ENCODE measurements at places on chromosomes 5 and 9.

DNA sequence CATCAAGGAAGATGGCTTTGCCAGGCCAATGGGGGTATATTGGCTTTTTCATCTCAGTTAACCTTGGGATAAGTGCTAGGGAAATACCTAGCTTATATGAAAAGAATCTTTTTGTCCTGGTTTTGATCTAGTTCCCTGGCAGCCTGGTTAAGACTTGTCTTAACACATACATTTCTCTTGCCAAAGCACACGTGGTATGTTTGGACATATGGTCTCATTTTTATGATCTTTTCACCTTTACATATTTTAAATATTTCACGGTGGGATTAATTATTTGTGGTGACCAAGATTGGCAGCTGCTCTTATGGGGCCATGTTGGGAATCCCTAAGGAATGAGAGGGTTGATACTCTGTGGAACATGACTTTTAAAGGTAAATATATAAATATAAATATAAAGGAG lies 312.5 kb downstream of the NPR3 start:
- DNase-seq, result no peak

GRCh38 chr9:95857124-95857523 lies 18.4 kb upstream of the ERCC6L2 start:
- DNase-seq, result no peak

- DNase-seq, result no peak
Observed at GRCh38 chr9:109186857-109187520, 19.9 kb upstream of the FRRS1L start.

DNA sequence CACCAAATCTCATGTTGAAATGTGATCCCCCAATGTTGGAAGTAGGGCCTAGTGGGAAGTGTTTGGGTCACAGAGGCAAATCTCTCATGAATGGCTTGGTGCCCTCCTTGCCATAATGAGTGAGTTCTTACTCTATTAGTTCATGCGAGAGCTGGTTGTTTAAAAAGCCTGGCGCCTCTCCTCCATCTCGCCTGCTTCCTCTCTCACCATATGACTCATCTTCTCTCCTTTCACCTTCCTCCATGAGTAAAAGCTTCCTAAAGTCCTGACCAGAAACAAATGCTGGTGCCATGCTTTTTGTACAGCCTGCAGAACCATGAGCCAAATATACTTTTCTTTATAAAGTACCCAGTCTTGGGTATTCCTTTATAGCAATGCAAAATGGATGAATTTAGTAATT lies 20.9 kb upstream of the ARHGAP26 start:
- no peak for DNase-seq

Data from SHP77 (cell line).